MCF 10A (cell line): ENCODE measurements at places on chromosomes 13 and 19. TPM values are rescaled to one million over a fixed set of nuclear protein-coding genes. Genes with fewer than 3 reads are reported as not detected.

Gene DAND5
- total RNA-seq = not detected in 2 replicates

GRCh38 chr13:102392481-102393209, 9.2 kb downstream of the FGF14 start:
- DNase-seq = no peak

Gene GIPC3
- total RNA-seq = not detected in 2 replicates

DNA sequence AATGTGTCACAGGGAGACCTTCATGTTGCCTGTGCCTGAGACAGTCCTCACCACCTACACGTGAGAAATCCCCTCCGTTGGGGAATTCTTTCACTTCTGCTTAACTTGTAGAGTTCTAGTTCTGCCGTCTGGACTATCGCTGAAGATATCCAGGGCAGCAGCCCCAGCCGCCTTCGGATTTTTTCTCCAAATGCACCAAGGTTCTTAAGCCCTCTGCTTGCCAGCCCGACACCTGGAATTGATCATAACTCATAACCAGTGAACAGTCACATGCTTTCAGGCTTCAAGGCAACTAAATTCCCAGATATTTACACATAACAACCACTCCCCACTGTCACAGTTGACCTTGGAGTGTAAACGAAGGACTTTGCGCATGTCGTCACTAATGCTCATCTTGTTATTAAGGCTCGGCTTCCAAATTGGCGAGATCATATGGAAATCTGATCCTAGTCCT, 114.4 kb downstream of the RAB20 start:
- DNase-seq = no peak

Gene MBD3L2
- total RNA-seq = not detected in 2 replicates

DNA sequence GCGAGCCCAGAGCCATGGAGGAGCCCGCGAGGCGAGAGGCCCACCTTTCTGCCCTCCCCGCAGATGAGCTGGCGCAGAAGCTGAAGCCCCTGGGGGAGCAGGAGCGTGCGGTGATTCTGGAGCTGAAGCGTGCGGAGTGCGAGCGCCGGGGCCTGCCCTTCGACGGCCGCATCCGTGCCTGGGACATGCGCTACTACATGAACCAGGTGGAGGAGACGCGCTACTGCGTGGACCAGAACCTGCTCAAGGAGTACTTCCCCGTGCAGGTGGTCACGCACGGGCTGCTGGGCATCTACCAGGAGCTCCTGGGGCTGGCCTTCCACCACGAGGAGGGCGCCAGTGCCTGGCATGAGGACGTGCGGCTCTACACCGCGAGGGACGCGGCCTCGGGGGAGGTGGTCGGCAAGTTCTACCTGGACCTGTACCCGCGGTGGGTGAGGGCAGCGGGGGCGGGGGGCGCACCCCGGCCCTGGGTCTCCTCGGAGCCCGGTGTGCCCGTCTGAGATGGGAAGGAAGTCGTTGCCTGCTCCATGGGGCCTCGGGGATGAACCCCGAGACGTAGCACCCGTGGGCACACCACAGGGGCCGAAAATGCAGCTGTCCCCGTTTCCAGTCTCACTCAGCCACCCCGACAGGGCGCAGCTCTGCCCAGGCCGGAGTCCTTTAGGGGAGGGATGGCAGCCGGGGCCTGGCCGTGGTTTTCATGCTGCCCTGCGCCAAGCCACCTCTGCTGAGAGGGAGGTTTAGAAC, 12.1 kb upstream of the ZNF554 start:
- DNase-seq = no peak

DNA sequence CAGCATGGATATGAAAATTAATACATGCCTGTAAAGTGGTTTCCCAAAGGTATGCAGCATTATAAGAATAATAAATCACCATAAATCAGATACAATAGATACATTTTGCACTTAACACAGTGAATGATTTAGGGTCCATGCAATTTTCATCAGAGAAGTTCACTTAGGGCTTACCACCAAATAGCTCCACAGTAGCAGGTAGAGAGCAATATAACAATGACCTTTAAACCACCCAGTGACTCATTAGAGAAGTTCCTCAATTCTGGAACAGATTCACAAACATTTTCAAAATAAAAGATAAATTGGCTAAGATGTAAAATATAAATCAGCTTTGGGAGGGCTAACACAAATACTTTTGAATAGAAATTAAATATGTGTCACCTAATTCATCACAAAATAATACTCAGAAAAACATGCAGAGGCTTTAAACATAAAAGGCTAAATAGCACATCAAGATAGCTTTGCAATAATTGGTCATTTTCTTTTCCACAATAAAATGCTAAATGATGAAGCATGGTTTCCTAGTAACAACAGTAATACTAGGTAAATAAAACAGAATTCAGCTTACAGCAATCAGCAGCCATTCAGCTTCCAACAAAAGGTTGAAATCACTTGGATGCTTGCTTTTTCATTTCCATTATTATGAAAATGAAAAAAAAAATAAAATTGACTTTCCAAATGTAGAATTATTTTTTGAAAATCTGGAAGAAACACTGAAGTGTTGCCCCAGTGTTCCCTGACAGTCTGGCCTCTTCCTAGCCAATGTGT, 84.3 kb upstream of the NBEA start:
- no peak for DNase-seq

Gene SEMA6B
- 0.20 and 0.54 TPM in 2 replicates for total RNA-seq

Gene OLFM2
- not detected in 2 replicates for total RNA-seq

- peak; percentile 42 for DNase-seq
Observed at GRCh38 chr19:4830768-4831265, 695 bp downstream of the TICAM1 start.

Gene CEACAM4
- total RNA-seq = not detected in 2 replicates

- no peak for DNase-seq
Observed at GRCh38 chr19:12843999-12844732, 5.9 kb downstream of the MAST1 start.

Gene ZNF66
- total RNA-seq = 2.1 and 2.4 TPM in 2 replicates

- DNase-seq = no peak
Observed at GRCh38 chr19:13091400-13092157, 11.1 kb downstream of the LYL1 start.

Gene LGALS14
- not detected in 2 replicates for total RNA-seq

- DNase-seq = peak; percentile 72
Observed at GRCh38 chr19:48770266-48770665, 14.9 kb downstream of the FGF21 start.

GRCh38 chr19:28881616-28882015, 331.3 kb downstream of the UQCRFS1 start:
- DNase-seq = no peak

DNA sequence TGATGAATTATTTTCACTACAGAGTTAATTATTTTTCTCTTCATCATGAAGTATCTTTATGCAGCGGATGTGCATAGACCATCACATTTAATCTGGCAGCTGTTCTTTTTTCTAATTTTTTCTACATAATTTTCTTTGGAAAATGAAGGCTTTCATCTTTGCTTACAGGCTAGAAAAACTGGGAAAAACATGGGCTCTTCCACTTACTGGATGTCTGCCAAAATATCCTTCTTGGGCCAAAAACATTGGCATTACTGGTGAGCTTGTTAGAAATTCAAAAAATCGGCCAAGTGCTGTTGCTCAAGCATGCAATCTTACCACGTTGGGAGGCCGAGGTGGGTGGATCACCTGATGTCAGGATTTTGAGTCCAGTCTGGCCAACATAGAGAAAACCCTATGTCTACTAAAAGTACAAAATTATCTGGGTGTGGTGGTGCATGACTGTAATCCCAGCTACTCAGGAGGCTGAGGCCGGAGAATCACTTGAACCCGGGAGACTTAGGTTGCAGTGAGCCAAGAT, 176.8 kb downstream of the ZNF737 start:
- DNase-seq = no peak

DNA sequence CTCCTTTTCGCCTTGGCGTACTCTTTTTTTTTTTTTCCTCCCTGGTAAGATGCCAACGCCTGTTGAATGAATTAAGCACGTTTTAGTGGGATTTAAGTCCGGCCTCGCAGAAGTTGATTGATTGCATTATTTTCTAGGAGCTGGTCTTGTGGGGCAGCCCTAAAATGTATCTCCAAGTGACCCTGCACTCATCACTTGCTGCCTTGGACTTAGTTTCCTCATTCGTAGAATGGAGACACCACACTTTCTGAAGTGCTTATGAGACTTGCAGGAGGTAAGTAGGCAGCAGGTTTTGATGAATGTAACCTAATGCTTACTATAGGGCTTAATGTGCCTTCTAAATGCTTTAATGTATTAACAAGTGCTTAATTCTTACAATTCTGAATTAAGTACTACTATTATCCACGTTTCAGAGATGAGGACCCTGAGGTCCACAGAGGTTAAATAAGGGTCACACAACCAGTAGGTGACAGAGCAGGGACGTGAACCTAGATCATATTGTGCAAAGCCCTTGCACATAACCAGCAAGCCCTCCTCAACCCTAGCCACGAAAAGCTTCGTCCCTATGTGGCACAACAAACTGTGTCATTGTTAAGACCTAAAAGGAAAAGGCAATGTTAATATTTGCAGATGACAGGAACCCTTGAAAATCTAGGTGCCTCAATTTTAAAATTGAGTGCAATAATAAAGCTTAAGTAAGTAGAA, 514 bp upstream of the ARGLU1 start:
- no peak for DNase-seq

GRCh38 chr13:112740502-112741131, 50.8 kb downstream of the ATP11A start:
- peak; percentile 26 for DNase-seq

Gene MICOS13
- 51.5 and 73.0 TPM in 2 replicates for total RNA-seq

- DNase-seq = no peak
Observed at GRCh38 chr13:49814551-49815270, 22.2 kb upstream of the KPNA3 start.

- DNase-seq = peak; percentile 40
Observed at GRCh38 chr13:37492741-37493514, 105.6 kb downstream of the POSTN start.

DNA sequence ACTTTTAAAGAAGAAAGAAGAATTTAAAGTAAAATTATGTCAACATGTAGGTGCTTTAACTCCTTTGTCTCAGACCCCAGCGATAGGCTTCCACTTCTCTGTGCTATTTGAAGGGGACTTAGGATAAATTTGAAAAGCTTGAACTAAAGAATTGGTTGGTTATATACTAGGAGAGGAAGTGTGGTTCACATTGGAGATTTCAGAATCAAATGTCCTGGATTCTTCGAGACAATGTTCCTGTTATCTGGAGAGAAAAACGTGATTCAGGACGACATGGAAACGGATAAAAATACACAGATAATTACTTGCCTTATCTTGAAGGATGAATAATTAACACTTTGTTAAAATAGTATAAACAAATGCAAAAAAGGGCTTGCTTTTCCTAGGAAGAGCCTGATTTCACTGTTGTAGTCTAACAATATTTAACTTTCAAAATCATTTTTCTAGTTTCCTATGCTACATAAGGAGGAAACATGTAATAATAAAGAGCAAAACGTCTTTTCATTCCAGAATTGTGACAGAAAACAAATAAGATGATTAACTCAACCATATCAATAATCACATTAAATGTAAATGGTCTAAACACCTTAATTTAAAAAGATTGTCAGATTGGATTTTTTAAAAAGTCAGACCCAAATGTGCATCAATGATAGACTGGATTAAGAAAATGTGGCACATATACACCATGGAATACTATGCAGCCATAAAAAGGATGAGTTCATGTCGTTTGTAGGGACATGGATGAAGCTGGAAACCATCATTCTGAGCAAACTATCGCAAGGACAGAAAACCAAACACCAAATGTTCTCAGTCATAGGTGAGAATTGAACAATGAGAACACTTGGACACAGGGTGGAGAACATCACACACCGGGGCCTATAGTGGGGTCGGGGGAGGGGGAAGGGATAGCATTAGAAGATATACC, 724 bp upstream of the ZNF780A start:
- no peak for DNase-seq

- no peak for DNase-seq
Observed at GRCh38 chr13:43939086-43939485, 59.4 kb downstream of the LACC1 start.

Gene CRX
- total RNA-seq = not detected in 2 replicates

Gene MARK4
- total RNA-seq = 22.4 and 24.2 TPM in 2 replicates

DNA sequence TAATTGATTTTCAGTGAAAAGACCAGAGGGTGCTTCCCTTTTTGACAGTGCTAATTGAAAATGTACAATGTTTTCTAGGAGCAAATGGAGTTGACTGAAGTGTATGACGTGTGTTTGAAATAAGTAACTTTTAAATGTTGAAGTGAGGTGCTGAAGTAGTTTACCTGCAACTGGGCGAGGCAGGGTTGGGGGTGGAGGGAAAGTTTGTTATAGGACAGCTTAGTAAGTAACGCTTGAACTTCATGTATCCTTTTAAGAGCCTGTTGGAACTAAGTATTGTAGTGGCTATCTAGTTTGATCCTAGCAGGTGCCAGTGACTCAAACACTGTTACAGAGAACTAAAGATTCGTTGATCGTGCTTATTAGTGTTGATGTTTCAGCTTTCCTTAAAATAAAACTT, 5.9 kb downstream of the SLAIN1 start:
- DNase-seq = no peak

Gene CACNG6
- not detected in 2 replicates for total RNA-seq
